ENCODE measurements at places on chromosomes 4 and X.

GRCh38 chr4:147617841-147618691 is 869 bp downstream of the TMEM184C start:
- no peak for DNase-seq

DNA sequence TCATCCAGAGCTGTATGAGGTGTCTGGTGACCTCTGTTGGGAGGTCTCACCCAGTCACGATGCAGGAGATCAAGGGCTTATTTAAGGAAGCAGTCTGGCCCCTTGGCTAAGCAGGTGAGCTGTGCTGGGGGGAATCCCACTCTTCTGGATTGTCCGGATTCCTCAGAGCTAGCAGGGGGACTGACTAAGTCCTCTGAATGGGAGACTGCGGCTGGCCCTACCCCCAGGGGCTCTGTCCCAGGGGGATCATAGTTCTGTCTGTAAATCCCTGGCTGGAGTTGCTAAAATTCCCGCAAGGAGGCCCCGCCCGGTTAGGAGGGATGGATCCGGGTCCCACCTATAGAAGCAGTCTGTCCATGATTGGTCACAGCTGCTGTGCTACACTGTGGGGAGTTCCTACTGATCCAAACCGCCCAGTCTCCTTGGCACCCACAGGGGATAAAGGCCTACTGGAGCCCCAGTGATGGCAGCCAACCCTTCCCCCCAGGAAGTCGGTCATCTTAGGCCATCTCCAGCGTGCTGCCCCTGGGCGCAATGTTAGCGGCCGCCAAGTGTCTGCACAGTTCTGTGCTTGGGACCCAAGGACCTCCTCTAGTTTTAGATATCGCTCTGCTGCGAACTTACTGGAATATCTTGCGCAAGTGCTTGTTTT is 118.2 kb upstream of the KLF8 start:
- no peak for DNase-seq

- DNase-seq = no peak
Observed at GRCh38 chr4:186932196-186932595, 208.5 kb upstream of the FAT1 start.

DNA sequence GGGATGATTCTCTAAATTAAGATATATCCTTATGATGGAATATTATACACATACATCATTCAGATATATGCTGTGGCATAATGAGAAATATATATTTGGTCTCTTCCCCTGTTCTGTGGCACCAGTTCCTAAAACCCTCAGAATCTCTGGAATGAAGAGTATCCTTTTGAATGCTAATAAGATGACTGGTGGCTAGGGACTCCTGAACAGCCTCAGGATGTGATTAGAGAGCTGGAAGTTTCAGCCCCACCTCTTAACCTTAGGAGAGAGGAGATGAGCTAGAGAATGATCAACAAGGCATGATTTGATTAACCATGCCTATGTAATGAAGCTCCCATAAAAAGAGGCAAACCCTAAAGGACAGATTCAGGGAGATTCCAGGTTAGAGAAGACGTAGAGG is 632.0 kb downstream of the IQCM start:
- DNase-seq = no peak

GRCh38 chr4:101175896-101176676 is 171.2 kb downstream of the PPP3CA start:
- peak; percentile 68 for DNase-seq

- no peak for DNase-seq
Observed at GRCh38 chr4:72666910-72667309, 97.9 kb upstream of the ADAMTS3 start.

- DNase-seq = no peak
Observed at GRCh38 chr4:174929346-174929745, 11.2 kb downstream of the ADAM29 start.

GRCh38 chrX:23742174-23742696 is 841 bp downstream of the ACOT9 start:
- peak; percentile 65 for DNase-seq
